ENCODE measurements at places on chromosomes 16 and 17.

- DNase-seq = no peak
These were observed 35.6 kb upstream of the GAS7 start for GRCh38 chr17:10234033-10234432.

- peak; percentile 59 for DNase-seq
These were observed 17.1 kb upstream of the FAM83G start for GRCh38 chr17:19021622-19022083.

GRCh38 chr17:4715063-4715744 lies 4.8 kb downstream of the ARRB2 start:
- no peak for DNase-seq

DNA sequence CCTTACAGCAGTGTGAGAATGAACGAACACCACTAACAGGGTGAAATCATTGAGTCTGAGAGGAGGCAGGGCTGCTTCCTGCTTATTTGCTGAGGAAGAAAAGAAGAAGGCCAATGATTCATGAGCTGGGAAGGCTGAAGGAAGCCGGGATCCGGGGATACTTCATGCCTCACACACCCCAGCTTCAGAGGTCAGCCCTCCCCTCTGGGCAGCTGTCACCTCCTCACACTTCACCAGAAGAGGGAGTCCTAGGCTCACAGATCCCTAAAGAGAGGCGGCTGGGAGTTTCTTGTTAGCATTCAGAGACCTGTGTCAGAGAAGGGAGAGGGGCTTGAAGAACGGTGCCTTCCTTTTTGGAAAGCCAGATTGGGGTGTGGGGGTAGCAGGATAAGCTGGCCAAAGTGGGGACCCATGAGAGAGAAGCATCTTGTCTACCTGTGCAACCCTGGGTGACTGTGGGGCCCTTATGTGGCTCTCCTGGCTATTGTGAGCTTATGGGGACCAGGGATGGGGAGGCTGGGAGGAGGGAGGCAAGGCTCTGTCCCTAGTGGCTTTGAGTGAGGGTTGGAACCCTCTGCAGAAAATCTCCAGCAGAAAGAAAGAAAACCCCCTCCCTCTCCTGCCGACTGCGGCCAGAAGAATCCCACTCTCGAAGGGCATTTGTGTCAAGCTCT lies 94.6 kb downstream of the RGS9 start:
- peak; percentile 43 for DNase-seq

- DNase-seq = no peak
These were observed 3.4 kb upstream of the SPOP start for GRCh38 chr17:49681106-49681979.

GRCh38 chr16:75079346-75079926 lies 37.1 kb downstream of the LDHD start:
- DNase-seq = no peak

GRCh38 chr17:60652454-60653247 lies 25.0 kb upstream of the BCAS3 start:
- no peak for DNase-seq

DNA sequence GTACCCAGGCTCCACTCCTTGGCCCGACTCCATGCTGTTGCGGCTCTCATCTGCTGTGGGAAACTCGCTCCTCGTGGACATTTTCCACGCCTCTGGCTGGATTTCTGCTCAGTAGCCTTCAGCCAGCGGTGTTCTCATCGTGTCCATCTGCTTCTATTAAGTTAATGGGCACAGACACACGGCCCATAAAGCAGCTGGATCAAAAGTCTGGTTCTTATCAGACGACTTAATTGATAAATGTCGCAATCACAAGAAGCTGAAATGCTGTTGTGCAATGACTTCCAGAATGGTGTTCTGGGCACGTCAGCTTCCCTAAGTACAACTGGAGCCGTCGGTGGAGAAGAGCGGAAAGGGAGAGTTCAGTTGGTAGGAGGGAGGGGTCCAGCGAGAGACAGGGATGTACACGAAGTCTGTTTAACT lies 211.7 kb upstream of the CHMP6 start:
- DNase-seq = no peak
